ENCODE measurements at places on chromosomes 1 and 21. TPM values are rescaled to one million over a fixed set of nuclear protein-coding genes. Genes with fewer than 3 reads are reported as not detected.

GRCh38 chr21:44934276-44934675, 5.6 kb upstream of the SLX9 start:
- no peak for DNase-seq

- DNase-seq: no peak
These were observed 12.9 kb downstream of the DPYD start for GRCh38 chr1:97907886-97908285.

- no peak for DNase-seq
These were observed 8.5 kb upstream of the ZC3H12A start for GRCh38 chr1:37465593-37466517.

The ACKR1 gene
- 227 TPM for total RNA-seq

GRCh38 chr1:35847935-35848565, 35.0 kb upstream of the AGO1 start:
- DNase-seq: no peak

The ST6GALNAC3 gene
- total RNA-seq: 2.7 TPM

- DNase-seq: no peak
These were observed 57.9 kb downstream of the RABGAP1L start for GRCh38 chr1:174217248-174217647.

DNA sequence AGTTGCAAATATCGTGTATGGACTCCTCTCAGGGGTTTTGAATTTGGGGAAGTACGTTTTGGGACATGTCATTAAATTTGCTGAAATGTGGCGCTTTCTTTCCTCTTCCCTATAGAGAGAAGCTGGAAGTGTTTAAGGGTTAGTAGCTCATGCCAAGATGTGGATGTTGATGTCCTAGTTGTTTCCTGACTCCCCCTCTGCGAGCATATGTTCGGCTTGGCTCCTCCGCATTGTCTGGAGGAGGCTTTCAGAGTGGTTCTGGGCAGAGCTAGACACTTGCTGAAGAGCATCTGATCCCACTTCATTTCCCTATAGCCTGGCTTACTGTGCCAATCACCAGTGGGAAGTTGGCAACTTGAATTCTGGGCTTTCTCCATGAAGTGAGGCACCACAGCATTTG, 347.4 kb upstream of the B3GALT2 start:
- no peak for DNase-seq
